Mucosa of descending colon (tissue), 3 donors: ENCODE measurements at places on chromosomes 6 and 20. TPM values are rescaled to one million over a fixed set of nuclear protein-coding genes. Genes with fewer than 3 reads are reported as not detected.

DNA sequence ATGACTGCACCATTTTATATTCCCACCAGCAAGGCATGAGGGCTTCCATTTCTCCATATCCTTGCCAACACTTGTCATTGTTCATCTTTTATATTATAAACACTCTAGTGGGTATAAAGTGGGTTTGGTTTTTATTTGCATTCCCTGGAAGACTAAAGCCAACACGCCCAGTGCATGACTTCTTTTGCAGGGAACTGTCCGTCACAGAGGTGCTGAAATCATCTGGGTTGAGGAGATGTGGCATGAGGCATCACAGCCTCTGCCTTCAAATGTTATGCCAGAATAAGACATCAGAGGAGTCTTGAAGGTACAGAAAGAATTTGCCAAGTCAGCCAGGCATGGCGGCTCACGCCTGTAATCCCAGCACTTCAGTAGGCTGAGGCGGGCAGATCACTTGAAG is 29.9 kb upstream of the FAM210B start:
- peak; percentile 25 for DNase-seq

CD24 gene
- total RNA-seq, result 1,593 TPM

GRCh38 chr6:45696738-45697137 is 318.9 kb downstream of the CLIC5 start:
- no peak for DNase-seq

- no peak for DNase-seq
These were observed 40.4 kb upstream of the ZMYND8 start for GRCh38 chr20:47396762-47397476.

OPN5 gene
- not detected for total RNA-seq

DNA sequence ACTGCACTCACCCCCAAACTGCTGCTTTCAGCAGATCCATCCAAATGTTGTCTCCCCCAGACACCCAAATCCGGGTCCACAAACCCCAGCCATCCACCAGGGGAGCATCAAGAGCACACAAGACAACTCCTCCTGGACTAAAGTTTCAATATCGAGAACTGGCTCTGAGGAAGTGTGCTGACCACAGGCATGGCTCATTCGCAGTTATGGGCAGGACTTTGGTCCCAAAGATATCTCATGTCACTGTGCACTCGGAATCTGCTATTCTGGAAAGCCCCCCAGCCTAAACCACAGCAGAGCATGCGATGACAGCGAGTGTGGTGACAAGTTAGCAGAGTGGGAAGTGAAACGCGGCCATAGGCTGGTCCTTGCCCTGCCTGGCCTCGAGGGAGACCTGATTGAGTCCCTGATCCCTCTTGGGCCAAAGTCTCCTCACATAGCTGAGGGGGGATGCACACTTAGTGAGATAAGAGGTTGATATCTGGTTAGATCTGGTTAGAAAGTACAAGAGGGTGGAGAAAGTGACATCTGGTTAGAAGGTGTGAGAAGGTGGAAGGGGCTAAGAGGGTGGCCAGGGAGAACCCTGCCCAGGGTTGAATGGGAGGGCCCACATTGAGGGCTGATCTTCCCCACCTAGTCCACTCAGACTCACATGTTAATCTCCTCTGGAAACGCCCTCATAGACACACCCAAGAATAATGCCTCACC is 149.7 kb downstream of the MRPL14 start:
- DNase-seq, result no peak

TBXT gene
- total RNA-seq, result not detected

GRCh38 chr20:46715292-46715756 is 5.9 kb downstream of the SLC2A10 start:
- peak; percentile 59 for DNase-seq

- no peak for DNase-seq
These were observed 132.3 kb downstream of the PFDN4 start for GRCh38 chr20:54340206-54340605.

GRCh38 chr6:130367767-130368166 is 1.9 kb downstream of the TMEM200A start:
- DNase-seq, result no peak
